ENCODE measurements at places on chromosomes 4 and X.

- no peak for DNase-seq
Observed at GRCh38 chr4:40183615-40184411, 13.0 kb upstream of the RHOH start.

- DNase-seq: no peak
Observed at GRCh38 chrX:67724359-67725110, 180.7 kb downstream of the AR start.

DNA sequence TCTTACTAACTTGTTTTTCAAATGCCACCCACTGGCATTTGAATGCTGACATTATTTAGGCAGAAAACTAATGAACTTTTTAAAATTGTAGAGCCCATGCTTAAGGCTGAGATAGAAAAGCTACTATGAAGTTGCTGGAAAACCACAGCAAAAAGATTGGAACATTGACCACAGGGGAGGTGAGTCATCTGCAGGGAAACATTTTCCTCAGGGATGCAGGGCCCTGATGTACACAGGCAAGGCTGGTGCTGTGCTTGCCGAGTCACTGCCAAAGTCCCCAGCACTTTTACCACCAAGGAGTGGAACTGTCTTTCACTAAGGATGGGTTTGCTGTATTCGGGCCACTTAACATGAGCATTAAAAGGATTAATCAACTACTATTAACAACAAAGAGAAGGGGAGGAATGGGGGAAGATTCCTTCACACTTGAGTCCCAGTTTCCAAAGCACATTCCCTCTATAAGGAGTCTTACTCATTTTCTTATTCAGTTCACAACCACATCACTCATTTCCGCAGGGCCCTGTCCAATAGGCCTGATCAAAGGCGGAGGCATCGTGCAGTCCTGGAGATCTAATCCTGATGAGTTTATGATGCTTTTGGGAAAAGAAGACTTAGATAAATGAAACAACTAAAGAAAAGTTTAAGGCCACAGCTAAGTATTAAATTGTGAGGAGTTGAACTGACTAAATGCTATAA is 202.9 kb upstream of the NPY2R start:
- no peak for DNase-seq

GRCh38 chrX:71482228-71482958 is 50.5 kb upstream of the OGT start:
- no peak for DNase-seq

DNA sequence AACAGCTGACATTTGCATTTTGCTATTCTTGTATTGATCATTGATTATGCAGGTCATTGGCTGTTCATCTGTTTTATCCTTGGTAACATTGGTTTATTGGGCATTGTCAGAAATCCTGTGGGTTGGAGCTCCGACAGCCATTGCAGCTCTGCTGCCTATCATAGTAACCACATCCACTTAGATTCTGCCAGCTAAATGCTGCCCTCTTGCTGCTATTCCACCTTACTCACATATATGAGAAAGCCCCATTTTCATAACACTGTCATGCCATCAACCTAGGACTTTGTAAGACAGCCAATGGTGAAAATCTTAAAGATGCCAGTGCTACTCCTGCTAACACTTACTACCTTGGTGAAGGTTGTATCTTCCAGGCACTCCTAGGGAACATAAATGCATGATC is 187.3 kb upstream of the CXCL13 start:
- DNase-seq: no peak

- no peak for DNase-seq
Observed at GRCh38 chr4:127829014-127829413, 46.9 kb downstream of the HSPA4L start.

DNA sequence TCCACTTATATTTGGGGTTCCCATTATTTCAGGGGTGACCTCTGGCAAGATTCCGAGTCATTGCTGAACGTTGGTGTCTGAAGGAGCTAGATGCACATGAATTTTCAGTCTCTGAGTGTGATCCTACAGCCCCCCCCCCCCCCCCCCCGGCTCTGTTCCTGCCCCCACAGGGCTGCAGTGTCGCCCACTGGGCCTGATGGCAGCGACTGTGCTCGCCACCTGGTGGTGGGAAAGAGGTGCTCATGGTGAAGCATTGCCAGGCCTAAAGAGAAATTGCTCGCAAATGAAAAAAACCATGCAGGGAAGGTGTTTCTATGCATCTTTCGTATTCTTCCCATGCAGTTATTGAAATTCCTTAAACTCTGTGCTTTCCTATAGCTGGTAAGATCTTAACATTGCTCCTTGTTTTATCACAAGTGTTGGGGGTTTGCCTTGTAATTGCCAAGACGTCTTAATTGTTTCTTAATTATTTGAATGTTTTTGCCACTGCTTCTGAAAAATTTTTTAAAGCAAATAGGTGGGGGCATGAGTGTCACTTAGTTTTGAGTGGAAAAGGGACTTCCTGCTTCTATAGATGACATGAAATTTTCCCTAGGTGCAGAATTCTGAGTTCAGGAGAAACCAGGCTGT is 63.2 kb downstream of the CLDN22 start:
- DNase-seq: no peak

DNA sequence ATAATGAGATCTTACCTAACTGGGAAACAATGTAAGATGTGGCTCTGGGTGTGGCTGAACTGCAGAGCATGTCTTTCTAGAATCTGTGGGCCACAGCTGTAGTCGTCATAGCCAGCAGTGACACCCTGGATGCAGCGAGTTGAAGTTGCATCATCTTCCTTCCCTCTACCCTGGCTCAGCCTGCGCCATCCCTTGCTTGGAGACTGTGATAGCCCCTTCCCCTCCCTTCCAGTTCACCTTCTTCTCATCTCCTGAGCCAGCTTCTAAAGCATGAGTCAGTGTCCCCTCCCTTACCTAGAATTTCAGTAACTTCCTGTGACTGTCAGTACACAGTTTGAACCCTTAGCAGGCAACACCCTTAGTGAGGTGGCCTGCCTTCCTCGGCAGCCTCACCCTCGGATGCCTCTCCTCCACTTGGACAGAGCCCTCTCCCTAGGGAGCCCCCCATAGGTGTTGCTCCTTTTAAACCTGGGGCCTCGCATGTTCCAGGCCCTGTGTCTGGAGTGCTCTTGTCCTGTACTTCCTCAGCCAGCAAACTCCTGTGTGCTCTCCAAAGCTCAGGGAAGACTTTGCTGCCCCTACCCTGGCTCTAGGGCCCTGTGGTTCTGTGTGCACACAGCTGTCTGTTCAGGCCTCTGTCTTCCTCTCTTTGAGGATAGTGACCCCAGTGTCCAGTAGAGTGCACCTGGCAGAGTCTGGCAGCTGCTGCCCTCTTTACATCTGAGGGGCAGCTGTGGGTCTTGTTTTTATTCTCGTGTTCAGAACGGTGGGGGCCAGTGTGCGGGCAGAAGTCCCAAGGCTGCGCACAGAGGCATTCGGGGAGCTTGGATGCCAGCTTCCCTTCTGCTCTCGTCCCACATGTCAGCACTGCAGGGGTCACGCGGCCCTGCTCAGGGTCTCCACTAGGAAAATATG is 43.7 kb upstream of the TADA2B start:
- DNase-seq: no peak

DNA sequence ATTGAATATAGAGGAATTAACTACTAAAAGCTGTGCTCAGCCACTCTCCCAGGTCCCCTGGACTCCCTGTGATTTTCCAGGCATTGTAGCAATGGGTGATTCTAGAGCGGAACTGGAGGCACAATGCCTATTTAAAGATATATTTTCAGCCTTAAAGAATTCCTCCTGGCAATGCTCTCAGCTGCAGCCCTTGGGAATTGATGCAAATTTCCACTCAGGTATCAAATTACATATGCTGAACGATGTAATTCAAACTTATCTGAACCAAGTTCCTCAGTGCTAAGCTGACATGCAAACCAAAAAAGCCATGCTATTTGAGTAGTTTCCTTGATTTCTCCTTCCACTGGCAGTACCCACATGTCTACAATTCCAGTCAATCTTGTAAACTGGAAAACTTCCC is 86.3 kb upstream of the GABRA3 start:
- no peak for DNase-seq
